ENCODE measurements at places on chromosomes 16 and 17. TPM values are rescaled to one million over a fixed set of nuclear protein-coding genes. Genes with fewer than 3 reads are reported as not detected.

The KRTAP16-1 gene
- not detected for total RNA-seq

The GAS2L2 gene
- total RNA-seq: 0.13 TPM

The TMEM106A gene
- 0.63 TPM for total RNA-seq

The CIITA gene
- 0.09 TPM for total RNA-seq

The NHLRC4 gene
- 0.21 TPM for total RNA-seq

All from A549 treated with dexamethasone at 1 μM for 4 hours (cell line).